ENCODE measurements at places on chromosomes 6 and 20.

GRCh38 chr6:16545382-16545781 is 215.9 kb downstream of the ATXN1 start:
- DNase-seq, result no peak

DNA sequence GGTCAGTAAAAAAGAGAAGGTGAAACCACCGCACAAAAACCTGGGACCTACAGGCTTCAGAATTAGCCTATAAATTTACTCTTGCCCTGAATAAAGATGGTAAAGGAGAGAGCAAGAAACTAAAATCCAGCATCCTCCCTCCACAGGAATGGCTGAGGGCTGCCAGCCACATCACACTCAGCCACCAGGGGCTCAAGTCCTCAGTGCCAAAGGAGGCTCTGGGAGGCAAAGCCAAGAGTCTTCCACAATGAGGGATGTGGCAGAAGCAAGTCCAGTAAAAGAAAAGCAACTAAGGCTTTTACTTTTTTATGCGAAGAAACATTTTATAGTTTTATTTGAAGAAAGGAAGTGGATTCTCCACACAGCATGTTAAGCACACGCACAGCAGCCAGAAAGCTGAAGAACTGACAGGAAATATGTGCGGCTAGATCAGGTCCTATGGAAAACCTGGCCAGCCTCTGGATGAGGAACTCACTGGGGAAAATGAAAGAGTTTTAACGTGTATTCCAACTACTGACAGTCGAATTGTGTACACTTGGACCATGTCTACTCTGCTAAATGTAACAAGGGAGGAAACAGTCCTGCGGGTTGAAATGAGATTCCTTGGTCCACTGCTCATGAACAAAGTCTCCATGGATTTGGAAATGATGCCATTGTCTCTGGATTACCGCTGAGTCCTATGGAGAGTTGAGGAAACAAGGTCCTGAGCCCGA is 219.4 kb upstream of the SSTR4 start:
- no peak for DNase-seq

DNA sequence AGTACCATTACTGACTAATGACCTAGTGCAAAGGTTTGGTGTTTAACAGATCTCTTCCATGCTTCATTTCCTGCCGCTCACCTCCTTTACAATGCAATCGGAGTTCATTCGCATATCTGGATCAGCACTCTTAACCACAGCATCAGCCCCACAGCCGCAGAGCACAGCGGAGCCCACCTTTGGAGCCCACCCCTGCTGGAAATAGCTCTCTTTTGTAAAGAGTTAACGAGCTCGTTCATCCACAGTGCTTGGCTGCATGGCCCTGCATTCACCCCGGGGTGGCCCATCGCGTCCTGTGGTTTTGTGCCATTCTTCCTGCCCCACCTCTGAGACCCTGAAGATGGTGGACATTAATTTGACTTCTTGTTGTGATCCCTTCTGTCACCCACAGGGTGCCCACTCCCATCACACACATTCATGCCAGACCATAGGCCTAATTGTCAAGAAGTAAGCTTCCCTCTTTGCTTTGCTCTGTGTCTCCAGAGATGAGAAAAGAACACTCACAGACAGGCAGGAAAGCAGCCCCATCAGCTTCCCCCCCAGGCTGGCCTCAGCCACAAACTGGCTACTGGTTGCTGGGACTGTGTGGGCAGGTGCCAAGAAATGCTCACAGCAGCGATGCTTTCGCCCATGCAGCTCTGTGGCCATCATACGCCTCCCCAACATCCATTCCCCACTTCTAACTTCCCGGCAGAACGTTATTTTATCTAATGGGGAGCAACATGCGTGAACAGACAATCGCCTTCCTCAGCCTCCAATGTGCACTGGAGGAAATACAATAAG is 167.0 kb downstream of the LRFN2 start:
- DNase-seq, result no peak

DNA sequence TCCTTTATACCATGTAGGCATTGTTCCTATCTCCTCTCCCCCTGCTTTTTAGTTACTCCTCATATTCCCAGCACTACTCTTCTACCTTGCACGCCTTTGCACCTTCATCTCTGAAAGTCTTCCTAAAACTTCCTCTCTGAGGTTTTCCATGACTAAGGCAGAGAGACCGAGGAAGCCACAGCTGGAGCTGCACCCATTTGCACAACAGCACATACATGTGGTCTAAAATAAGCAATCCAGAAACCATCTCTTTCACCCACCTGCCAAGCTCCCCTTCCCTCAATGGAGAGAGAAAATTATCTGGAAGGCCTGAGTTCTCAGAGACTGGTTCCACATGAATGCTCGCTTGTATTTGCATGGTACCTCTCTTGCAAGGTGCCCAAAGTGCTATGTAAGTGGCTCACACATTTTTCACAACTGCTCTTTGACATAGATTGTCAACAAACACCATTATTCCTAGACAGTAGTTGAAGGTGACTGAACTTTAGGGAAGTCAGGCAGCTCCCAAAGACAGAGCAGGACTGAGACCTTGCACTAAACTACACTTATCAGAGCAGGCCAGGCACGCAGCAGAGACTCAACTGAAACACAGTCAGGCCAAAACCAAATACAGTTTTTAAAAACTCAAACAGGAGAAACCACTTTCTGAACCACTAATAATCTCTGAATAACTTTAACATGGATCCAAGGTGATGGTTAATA is 313.2 kb downstream of the TFAP2A start:
- no peak for DNase-seq

DNA sequence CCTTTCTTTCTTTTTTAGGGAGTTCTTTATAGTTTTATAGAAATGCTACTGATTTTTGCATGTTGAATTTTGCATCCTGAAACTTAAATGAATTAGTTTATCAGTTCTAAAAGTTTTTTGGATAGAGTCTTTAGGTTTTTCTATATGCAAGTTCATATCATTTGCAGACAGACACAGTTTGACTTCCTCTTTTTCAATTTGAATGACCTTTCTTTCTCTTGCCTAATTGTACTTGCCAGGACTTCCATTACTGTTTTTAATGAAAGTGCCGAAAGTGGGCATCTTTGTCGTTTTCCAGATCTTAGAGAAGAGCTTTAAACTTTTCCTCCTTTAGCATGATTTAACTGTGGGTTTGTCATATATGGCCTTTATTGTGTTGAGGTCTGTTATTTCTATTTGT is 21.1 kb upstream of the EDN1 start:
- DNase-seq, result no peak

All from activated CD8-positive, alpha-beta memory T cell treated with anti-CD3 and anti-CD28 coated beads, Interleukin-2, amount 50 U/mL, for 4 hours (primary cell).